NCI-H345 (cell line): ENCODE measurements at places on chromosomes 5 and 9.

DNA sequence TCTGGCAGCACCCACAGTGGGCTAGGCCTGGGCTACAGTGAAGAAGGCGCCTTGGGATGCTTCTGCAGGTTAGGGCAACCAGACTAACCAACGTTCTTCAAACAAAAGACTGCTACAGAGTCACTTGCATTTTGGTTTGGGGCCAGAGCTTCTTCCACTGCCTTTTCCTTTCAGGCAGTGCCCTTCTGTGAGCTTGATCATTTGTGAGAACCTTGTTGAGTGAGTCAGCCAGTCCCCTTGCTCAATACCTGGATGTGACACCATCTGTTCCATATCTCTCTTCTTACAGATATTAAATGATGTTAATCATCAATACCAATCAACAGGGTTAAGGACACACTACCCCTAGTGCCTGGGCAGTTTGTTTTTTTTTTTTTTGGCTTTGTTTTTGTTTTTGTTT is 46.5 kb upstream of the VDAC1 start:
- no peak for DNase-seq

DNA sequence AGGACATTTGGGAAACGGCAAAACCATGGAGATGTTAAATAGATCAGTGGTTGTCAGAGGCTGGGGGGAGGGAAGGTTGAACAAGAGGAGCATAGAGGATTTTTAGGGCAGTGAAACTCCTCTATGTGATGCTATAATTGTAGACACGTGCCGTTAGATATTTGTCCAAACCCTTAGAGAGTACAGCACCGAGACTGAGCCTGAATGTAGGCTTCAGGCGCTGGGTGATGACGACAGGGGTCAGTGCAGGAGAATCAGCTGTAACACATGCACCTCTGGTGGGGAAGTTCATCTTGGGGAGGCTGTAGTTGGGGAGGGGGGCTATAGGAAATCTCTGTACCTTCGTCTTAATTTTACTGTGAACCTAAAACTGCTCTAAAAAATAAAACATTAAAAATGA is 22.2 kb upstream of the CLPTM1L start:
- DNase-seq, result no peak

DNA sequence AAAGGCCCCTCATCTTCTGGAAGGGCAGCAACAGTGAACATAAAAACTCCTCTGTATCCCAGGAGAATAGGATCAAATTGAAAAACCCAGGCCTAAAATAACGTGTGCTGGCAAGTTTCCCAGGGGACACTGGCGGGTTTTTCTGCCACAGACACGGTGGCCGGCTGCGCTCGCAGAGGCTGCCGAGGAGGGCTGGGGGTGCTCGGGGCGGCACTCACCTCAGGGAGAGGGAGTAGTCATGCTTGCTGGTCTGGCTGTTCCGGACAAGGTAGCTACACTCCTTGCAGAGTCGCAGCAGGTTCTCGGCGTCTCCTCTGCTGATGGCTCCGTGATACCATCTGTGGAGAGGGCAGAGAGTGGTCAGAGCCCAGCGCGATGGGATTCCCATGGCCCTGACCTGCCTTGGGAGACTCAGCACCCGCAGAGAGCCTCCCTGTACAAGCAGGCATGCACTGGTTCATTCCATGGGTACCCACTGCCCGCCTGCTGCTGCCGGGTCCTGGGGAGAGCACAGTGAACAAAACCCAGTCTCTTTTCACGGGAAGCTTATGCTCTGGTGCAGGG is 44.6 kb upstream of the SLC25A51 start:
- DNase-seq, result no peak

GRCh38 chr9:3773362-3774060 is 247.7 kb upstream of the RFX3 start:
- no peak for DNase-seq

DNA sequence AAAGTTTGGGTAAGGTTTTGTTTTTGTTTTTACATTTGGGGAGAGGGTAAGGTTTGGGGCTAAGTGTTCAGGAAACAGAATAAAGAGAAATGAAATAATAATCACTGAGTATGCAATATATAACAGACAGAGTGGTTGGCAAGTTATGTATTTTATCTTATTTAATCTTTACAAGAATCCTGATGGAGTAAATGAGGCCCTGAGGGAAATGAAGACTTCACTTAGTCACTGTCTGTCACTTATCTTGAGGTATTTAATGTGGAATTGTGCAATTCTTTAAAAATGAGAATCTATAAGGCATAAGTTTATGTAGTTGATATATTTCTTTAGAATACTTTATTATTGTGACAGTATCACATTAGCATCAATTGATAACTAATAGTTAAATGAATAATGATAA is 48.1 kb downstream of the TEK start:
- no peak for DNase-seq
